Fibroblast of skin of right quadriceps (primary cell): ENCODE measurements at places on chromosomes 2 and 18.

DNA sequence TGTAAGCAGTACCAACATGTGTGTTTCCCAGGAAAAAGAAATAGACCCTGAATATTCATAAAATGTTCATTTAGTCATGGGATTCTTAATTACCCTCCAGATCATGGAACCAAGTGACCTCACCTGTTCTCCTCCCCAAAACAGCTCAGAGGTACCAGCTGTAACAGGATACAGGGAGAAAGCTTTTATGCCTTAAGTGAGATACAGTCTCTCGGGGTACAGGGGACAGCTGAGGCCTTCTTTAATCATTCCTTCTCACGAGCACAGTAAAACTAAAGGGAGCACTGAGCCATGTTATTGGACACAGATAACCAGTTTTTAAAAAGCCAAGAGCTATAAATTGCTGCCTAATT, 16.6 kb downstream of the EPHA4 start:
- no peak for DNase-seq

DNA sequence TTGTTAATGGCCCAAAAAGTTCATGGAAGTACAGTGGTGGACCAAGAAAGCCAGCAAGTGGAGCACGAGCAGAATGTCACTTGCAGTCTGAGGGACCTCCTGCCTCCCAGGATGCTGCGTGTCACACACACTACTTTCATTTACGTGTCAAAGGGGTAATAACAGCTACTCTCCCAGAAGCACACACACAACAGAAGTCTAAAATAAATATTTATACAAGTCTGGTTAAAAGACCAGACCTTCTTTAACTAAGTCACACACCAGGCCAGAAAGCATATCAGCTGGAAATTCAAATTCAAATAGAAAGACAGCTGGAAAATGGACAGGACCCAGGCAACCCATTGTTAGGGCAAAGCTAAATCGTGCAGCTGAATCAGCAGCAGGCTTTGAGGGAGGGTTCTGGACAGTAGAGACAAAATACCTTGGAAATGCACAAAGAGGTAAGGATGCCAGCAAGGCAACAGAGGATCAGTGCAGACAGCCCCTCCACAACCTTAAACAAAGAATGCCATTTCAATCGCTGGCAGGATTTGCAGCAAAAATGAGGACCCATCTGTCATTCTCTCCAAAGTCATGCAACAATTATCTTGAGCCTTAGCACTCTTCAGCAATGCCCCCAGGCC, 160.5 kb downstream of the TMEM163 start:
- DNase-seq, result no peak

GRCh38 chr2:162113776-162114168, 38.3 kb downstream of the GCG start:
- peak; percentile 71 for DNase-seq

- no peak for DNase-seq
Measured at GRCh38 chr2:138676619-138677021, 103.6 kb downstream of the NXPH2 start.

DNA sequence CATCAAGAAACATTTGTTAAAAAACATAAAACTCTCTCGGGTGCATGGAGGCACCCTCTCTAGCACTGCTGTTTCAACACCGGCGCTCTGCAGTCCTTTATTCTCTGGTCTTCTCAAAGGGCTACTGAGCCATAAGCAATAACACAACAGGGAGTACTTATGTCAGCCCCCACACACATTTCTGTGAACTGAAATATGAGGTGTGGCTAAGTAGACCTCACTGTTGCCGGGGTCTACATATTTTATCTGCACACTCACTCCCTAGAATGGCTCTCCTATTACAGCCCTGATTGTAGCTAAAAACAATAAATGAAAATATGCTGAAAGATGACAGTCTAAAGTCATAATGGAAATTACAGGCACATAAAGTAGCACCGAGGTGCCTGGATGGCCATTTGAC, 235.1 kb downstream of the GRB14 start:
- DNase-seq, result peak; percentile 29
